Trophoblast cell (in vitro differentiated cells and primary cell): ENCODE measurements at places on chromosomes 2 and 18.

DNA sequence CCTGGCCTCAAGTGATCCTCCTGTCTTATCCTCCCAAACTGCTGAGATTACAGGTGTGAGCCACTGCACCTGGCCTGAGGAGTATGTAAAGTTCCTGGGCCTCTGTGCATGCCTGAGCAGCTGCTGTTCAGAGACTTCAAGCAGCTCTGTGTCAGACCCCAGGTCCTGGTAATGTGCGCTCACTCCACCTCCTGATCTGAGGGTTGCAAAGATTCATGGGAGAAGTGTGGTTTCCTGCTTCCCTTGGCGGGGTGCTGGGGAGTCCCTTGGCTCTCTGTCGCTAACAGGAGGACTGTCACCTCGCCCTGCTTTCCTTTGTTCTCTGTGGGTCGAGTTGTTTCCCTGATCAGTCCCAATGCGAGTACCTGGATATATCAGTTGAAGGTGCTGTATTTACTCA, 8.6 kb upstream of the IL36A start:
- no peak overlapping the region for H3K4me3 ChIP-seq
- no peaks in the 10 kb centered on the region for H3K36me3 ChIP-seq
- H3K4me1 ChIP-seq, result no peaks in the 10 kb centered on the region
- no peak overlapping the region for H3K27ac ChIP-seq
- DNase-seq, result no peak

- H3K27ac ChIP-seq, result peak overlapping the region; percentile 51
- no peak for DNase-seq
- H3K27me3 ChIP-seq, result no peaks in the 10 kb centered on the region
- H3K36me3 ChIP-seq, result peaks cover 7% of the 10 kb centered on the region
These were observed 10.0 kb downstream of the WIPF1 start for GRCh38 chr2:174587579-174587978.

GRCh38 chr18:44568986-44569385, 111.7 kb upstream of the SETBP1 start:
- H3K36me3 ChIP-seq, result no peaks in the 10 kb centered on the region
- peak overlapping the region; percentile 61 for H3K27ac ChIP-seq
- H3K4me3 ChIP-seq, result no peak overlapping the region
- peak; percentile 91 for DNase-seq
- no peaks in the 10 kb centered on the region for H3K27me3 ChIP-seq

GRCh38 chr2:195363496-195363895, 293.5 kb upstream of the SLC39A10 start:
- DNase-seq, result no peak
- H3K4me1 ChIP-seq, result no peaks in the 10 kb centered on the region
- H3K27me3 ChIP-seq, result no peaks in the 10 kb centered on the region
- H3K36me3 ChIP-seq, result no peaks in the 10 kb centered on the region

- H3K27ac ChIP-seq, result no peak overlapping the region
- DNase-seq, result no peak
- H3K4me1 ChIP-seq, result no peaks in the 10 kb centered on the region
- no peak overlapping the region for H3K4me3 ChIP-seq
- no peaks in the 10 kb centered on the region for H3K27me3 ChIP-seq
These were observed 32.8 kb downstream of the TMEM163 start for GRCh38 chr2:134685967-134686366.

- no peak overlapping the region for H3K27ac ChIP-seq
- no peaks in the 10 kb centered on the region for H3K4me1 ChIP-seq
- DNase-seq, result no peak
These were observed 295.2 kb downstream of the PARD3B start for GRCh38 chr2:204840504-204840903.

DNA sequence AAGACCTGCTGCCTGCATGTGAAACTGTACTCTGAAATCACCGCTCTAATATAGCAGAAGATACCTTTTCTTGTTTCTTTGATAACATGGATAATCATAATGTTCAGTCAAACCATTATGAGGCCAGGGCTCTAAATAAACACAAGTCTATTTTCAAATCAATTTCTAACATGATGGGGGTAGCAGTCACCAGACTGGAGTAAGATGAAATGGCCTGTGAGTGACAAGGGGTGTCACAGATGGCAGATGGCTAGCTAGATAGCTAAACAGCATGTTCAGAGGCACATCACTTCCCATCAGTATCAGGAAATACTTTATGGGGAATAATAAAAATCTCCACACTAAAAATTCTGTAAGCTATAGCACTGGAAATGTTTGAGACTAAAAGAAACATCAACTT, 14.0 kb downstream of the MBD2 start:
- peaks cover 6% of the 10 kb centered on the region for H3K4me1 ChIP-seq
- H3K27ac ChIP-seq, result no peak overlapping the region
- H3K27me3 ChIP-seq, result no peaks in the 10 kb centered on the region
- no peak overlapping the region for H3K4me3 ChIP-seq
- H3K36me3 ChIP-seq, result no peaks in the 10 kb centered on the region

GRCh38 chr2:131034122-131035051, 58.9 kb downstream of the FAM168B start:
- peak; percentile 64 for DNase-seq
- H3K27me3 ChIP-seq, result no peaks in the 10 kb centered on the region
- H3K27ac ChIP-seq, result no peak overlapping the region
- no peaks in the 10 kb centered on the region for H3K36me3 ChIP-seq

GRCh38 chr2:104733226-104733943, 120.5 kb upstream of the POU3F3 start:
- no peak overlapping the region for H3K4me3 ChIP-seq
- H3K36me3 ChIP-seq, result no peaks in the 10 kb centered on the region
- no peaks in the 10 kb centered on the region for H3K4me1 ChIP-seq
- peak; percentile 44 for DNase-seq

DNA sequence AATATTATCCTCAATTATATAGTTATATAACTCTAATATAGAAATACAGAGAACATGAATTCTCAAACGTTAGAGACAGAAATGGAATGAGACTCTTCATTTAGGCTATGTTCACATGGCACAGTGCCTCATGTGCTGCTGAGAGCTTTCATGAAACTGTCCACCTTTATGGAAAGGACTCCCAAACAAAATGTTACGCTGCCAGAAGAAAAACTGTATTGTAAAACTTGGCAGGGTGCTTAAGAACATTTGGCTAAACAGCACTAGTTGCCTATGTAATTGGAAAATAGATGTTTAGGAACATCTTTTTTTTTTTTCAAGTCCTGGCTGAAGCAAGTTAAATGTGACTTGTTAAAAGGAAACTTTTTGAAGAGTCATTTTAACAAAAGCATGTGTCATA, 396.0 kb downstream of the ERBB4 start:
- H3K36me3 ChIP-seq, result no peaks in the 10 kb centered on the region
- H3K27me3 ChIP-seq, result no peaks in the 10 kb centered on the region
- no peaks in the 10 kb centered on the region for H3K4me1 ChIP-seq
- no peak overlapping the region for H3K4me3 ChIP-seq
- H3K27ac ChIP-seq, result no peak overlapping the region

- H3K27ac ChIP-seq, result no peak overlapping the region
- no peak overlapping the region for H3K4me3 ChIP-seq
- peaks cover 2% of the 10 kb centered on the region for H3K4me1 ChIP-seq
- no peaks in the 10 kb centered on the region for H3K27me3 ChIP-seq
- H3K36me3 ChIP-seq, result no peaks in the 10 kb centered on the region
These were observed 284.1 kb upstream of the SETBP1 start for GRCh38 chr18:44396550-44396949.

GRCh38 chr2:55581435-55581834, 36.0 kb downstream of the PPP4R3B start:
- H3K4me3 ChIP-seq, result no peak overlapping the region
- peaks cover 1% of the 10 kb centered on the region for H3K36me3 ChIP-seq
- no peaks in the 10 kb centered on the region for H3K27me3 ChIP-seq
- no peak for DNase-seq

GRCh38 chr2:191206613-191207471, 38.4 kb upstream of the MYO1B start:
- H3K4me1 ChIP-seq, result peaks cover 2% of the 10 kb centered on the region
- no peak for DNase-seq
- no peaks in the 10 kb centered on the region for H3K36me3 ChIP-seq
- H3K27ac ChIP-seq, result no peak overlapping the region

- H3K4me1 ChIP-seq, result no peaks in the 10 kb centered on the region
- no peak overlapping the region for H3K4me3 ChIP-seq
These were observed 14.4 kb downstream of the MGAT5 start for GRCh38 chr2:134268265-134268664.

DNA sequence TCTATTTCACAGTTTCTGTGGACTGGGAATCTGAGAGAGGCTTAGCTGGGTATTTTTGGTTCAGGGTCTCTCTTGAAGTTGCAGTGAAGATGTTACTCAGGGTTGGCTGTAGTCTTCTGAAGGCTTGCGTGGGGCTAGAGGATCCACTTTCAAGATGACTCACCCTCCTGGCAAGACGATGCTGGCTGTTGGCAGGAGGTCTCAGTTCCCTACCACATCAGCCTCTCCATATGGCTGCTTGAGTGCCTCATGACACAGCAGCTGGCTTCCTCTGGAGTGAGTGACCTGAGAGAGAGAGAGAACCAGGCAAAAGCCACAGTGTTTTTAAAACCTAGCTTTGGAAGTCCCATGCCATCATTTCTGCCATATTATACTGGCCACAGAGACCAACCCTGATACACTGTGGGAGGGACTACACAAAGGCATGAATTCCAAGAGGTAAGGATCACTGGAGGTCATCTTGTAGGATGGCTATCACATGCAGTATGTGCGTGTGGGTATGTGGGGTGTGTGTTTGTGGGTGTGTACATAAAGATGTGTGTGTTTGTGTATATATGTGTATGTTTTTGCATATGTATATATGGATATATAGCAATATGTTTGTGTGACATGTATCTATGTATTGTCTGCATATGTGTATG, 25.1 kb downstream of the DNPEP start:
- no peaks in the 10 kb centered on the region for H3K4me1 ChIP-seq
- H3K36me3 ChIP-seq, result no peaks in the 10 kb centered on the region
- no peak overlapping the region for H3K4me3 ChIP-seq
- H3K27me3 ChIP-seq, result peaks cover 19% of the 10 kb centered on the region
- peak; percentile 53 for DNase-seq

GRCh38 chr2:197838579-197838978, 34.2 kb downstream of the PLCL1 start:
- no peak overlapping the region for H3K4me3 ChIP-seq
- H3K4me1 ChIP-seq, result no peaks in the 10 kb centered on the region
- no peak overlapping the region for H3K27ac ChIP-seq
- no peak for DNase-seq
- H3K27me3 ChIP-seq, result no peaks in the 10 kb centered on the region

DNA sequence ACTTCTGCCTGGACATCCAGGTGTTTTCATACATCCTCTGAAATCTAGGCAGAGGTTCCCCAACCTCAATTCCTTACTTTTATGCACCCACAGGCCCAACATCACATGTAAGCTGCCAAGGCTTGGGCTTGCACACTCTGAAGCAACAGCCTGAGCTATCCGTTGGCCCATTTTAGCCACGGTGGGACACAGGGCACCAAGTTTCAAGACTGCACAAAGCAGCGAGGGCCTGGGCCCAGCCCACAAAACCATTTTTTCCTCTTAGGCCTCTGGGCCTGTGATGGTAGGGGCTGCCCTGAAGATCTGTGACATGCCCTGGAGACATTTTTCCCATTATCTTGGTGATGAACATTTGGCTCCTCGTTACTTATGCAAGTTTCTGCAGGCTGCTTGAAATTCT, 5.9 kb downstream of the C2orf69 start:
- H3K4me1 ChIP-seq, result peaks cover 10% of the 10 kb centered on the region
- H3K27me3 ChIP-seq, result no peaks in the 10 kb centered on the region
- peaks cover 12% of the 10 kb centered on the region for H3K36me3 ChIP-seq
- no peak overlapping the region for H3K27ac ChIP-seq

DNA sequence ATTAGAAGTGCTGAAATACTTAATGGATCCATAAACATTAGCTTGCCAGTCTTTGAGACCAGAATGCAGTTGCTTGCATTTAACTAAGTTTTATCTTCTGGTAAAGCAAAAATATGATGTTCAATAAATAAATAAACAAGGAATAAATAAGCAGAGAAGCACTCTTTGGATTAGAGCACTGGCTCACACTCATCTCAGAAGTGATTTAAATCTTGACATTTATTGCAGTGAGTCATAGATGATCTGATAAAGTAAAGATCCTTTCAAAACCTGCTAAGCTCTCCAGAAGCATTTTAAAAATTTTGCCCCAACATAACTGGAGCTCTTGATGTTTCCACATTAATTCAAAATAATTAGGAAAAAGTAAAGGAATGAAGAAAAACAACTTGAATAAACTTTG, 66.8 kb downstream of the KYNU start:
- DNase-seq, result peak; percentile 86
- H3K36me3 ChIP-seq, result no peaks in the 10 kb centered on the region
- no peaks in the 10 kb centered on the region for H3K27me3 ChIP-seq
- H3K4me1 ChIP-seq, result peaks cover 2% of the 10 kb centered on the region
- H3K4me3 ChIP-seq, result no peak overlapping the region
- no peak overlapping the region for H3K27ac ChIP-seq

- no peak overlapping the region for H3K4me3 ChIP-seq
- H3K27me3 ChIP-seq, result no peaks in the 10 kb centered on the region
- no peaks in the 10 kb centered on the region for H3K4me1 ChIP-seq
- H3K36me3 ChIP-seq, result peaks cover 12% of the 10 kb centered on the region
These were observed 60.8 kb downstream of the CEP192 start for GRCh38 chr18:13051950-13052349.

DNA sequence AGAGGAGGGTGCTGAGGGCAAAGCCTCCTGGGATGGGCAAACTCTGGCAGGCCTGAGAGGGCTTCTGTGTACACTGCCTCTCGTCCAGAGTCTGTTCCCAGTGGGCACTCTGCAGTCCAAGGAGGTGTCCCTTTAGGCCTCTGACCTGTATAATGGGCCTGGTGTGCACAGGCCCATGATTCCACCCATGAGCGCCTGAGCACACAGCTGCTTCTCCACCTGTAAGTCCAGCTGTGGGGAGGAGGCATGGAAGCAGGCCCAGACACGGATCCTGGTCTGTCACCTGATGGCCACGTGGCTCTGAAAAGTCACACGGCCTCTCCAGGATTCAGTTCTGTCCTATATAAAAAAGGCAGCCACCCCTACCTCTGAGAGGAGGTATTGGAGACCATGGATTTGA, 57.0 kb downstream of the PARD6G start:
- no peak overlapping the region for H3K27ac ChIP-seq
- H3K4me1 ChIP-seq, result no peaks in the 10 kb centered on the region
- no peaks in the 10 kb centered on the region for H3K27me3 ChIP-seq
- DNase-seq, result no peak

- peak overlapping the region; percentile 75 for H3K27ac ChIP-seq
- H3K36me3 ChIP-seq, result no peaks in the 10 kb centered on the region
- H3K27me3 ChIP-seq, result no peaks in the 10 kb centered on the region
- DNase-seq, result peak; percentile 66
- peaks cover 7% of the 10 kb centered on the region for H3K4me1 ChIP-seq
- no peak overlapping the region for H3K4me3 ChIP-seq
These were observed 56.5 kb downstream of the SLC8A1 start for GRCh38 chr2:40395169-40396073.
